ENCODE measurements at places on chromosomes 13 and 19.

GRCh38 chr13:30978981-30979956, 46.8 kb downstream of the TEX26 start:
- DNase-seq = no peak
- H3K27me3 ChIP-seq = no peaks in the 10 kb centered on the region
- H3K4me3 ChIP-seq = no peak overlapping the region
- peaks cover 9% of the 10 kb centered on the region for H3K4me1 ChIP-seq
- H3K27ac ChIP-seq = peak overlapping the region; percentile 73

DNA sequence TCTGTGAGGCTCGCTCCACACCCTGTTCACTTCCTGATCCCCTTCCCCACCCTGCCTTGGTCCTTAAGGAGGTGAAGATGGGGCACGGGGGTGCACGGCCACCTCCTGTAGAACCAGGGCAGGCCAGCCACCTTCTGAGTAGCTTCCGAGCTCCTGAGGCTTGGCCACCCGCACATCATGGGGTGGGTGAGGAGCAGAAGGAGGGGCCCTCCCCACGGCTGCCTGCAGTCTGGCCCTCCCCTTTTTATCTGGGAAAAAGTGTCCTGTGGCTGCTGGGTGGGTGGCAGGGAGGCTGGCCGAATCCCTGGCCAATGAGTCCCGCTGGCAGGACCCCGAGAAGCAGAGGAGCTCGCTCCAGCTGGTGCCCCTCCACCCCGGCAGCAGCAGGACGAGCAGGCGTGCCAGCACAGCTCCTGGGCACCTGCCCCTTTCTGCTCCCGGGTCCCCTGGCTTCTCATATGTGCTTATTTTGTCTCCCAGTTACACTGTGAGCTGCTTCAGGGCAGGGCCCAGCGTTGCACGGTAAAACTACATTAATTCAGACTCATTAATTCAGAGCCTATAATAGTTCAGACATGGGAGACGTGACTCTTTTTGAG, 135.0 kb downstream of the KDM4B start:
- no peak overlapping the region for H3K27ac ChIP-seq
- no peak for DNase-seq
- H3K36me3 ChIP-seq = peaks cover 86% of the 10 kb centered on the region
- H3K27me3 ChIP-seq = no peaks in the 10 kb centered on the region

DNA sequence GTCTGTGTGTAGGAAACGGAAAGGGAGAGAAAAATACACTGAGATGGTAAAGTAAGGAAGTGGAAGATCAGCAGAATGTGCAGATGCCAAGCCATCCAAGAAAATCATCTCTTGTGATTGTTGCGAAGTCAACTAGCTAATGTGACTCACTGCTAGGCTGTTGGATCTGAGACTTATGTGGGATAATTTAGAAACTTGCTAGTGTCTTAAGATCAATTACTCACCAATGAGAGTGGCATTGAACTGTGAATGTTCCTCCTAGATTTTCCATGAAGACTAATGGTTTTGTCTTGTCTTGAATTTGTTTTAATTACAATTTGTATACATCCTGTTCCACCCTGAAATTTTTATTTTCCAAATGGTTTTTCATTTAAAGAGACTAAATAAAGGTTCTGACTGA, 771.6 kb downstream of the EFNB2 start:
- H3K27me3 ChIP-seq = no peaks in the 10 kb centered on the region
- no peak overlapping the region for H3K4me3 ChIP-seq
- peak; percentile 47 for DNase-seq
- H3K36me3 ChIP-seq = no peaks in the 10 kb centered on the region
- no peak overlapping the region for H3K27ac ChIP-seq

DNA sequence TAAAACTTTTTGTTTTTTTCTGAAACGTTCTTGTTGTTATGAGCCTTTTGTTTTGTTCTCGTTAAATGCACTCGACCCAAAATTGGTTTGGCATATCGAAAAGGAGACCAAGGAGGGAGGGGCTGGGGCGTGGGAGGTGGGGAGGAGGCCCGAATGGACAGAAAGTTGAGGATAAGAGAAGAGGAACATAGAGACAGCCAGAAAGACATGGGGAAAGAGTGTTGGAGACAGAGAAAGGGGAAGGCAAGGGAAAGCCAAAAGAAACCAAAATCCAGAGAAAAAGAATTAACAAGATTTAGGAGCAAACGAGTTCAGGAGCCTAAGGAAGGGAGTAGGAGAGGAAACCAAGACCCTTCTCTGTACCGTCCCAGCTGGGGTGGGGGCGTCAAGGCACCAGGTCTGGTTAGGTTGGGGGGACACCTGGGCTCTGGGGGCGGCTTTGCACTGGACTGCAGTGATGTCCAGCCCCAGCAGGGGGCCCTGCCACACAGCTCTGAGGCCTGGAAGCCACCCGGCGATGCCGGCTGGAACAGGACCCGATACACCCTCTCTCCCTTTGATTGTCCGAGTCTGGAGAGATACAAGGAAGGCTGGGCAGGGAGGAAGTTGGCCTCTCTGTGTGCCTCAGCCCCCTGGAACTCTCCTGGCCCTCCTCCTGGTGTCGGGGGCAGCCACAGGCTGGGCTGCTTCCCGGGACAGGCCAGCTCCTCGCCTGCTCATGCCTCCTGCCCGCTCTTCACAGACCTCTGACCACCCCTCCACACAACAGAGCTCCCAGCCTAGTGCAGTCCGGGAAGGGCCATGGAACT, 11.6 kb upstream of the ASF1B start:
- no peak overlapping the region for H3K4me3 ChIP-seq
- no peaks in the 10 kb centered on the region for H3K27me3 ChIP-seq
- H3K36me3 ChIP-seq = peaks cover 5% of the 10 kb centered on the region
- DNase-seq = peak; percentile 63
- peaks cover 9% of the 10 kb centered on the region for H3K4me1 ChIP-seq

DNA sequence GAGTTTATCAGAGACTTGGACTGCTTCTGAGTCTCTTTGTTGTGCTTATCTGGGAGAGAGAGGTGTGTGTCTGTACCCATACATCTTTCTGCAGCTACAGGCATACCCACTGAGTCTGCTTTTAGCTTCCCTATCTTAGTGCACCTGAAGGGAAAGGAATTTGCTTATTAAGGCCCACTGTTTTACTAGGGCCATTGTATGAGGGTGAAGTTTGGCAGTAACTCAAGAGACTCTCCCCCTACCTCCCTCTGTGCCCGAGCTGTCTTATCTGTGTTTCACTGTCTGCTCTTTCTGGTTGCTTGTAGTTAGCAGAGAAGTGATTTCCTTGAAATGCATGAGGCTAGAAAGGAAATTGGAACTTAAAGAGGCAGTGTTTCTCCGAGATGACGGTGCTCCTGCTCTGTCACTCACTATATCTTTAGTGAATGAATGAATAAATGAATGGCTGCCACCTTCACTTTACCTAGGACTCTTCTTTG, 678 bp upstream of the CD33 start:
- H3K27me3 ChIP-seq = peaks cover 10% of the 10 kb centered on the region
- no peak overlapping the region for H3K4me3 ChIP-seq
- DNase-seq = no peak
- H3K27ac ChIP-seq = no peak overlapping the region
- no peaks in the 10 kb centered on the region for H3K36me3 ChIP-seq

DNA sequence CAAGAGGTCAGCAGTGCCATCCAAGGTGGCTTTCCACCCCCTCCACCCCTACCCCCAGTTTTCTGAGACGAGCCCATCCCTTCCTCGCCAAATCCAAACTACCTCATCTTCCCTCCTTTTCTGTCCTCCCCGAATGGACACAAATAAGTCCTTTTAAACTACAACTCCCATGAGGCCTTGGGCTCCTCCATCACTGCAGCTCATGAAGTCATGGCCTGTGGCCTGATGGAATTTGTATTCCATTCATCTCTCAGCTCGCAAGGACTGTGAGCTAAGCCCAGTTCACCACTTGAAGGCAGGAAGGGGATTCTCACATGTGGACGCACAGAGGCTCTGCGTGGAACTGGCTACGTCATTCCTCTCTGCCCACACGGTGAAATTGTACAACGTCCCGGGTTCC, 12.5 kb downstream of the PTPRH start:
- H3K36me3 ChIP-seq = peaks cover 37% of the 10 kb centered on the region
- DNase-seq = no peak
- no peak overlapping the region for H3K4me3 ChIP-seq
- H3K27ac ChIP-seq = no peak overlapping the region

DNA sequence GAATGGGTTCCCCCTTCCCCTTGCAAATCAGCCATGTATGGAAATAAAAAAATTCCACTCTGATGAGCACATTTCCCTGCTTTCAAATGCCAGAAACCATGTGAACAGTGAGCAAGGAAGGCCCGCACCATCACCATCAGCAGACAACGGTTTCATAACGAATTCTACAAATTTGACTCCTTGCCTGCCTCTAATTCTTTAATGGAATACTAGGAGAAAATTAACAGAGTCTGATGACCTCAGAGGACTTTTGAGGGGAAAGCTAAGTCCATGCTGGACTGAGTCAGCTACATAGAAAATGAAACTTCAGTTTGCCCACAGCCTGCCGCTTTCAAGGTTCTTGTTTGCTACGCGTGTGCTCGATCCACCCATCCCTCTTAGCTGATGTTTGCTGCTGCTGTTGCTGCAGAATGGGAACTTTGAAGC, 46.7 kb upstream of the KL start:
- no peaks in the 10 kb centered on the region for H3K27me3 ChIP-seq
- DNase-seq = peak; percentile 80
- H3K27ac ChIP-seq = peak overlapping the region; percentile 81
- no peak overlapping the region for H3K4me3 ChIP-seq
- no peaks in the 10 kb centered on the region for H3K4me1 ChIP-seq

GRCh38 chr19:19652482-19653295, 9.2 kb upstream of the GMIP start:
- no peak overlapping the region for H3K4me3 ChIP-seq
- H3K27ac ChIP-seq = no peak overlapping the region
- no peaks in the 10 kb centered on the region for H3K27me3 ChIP-seq
- DNase-seq = no peak

- peaks cover 46% of the 10 kb centered on the region for H3K36me3 ChIP-seq
- DNase-seq = no peak
- H3K27ac ChIP-seq = no peak overlapping the region
- no peaks in the 10 kb centered on the region for H3K27me3 ChIP-seq
Measured at GRCh38 chr19:21848706-21849105, 12.7 kb upstream of the ZNF43 start.

GRCh38 chr19:51821921-51822320, 27.0 kb downstream of the FPR3 start:
- peaks cover 2% of the 10 kb centered on the region for H3K27me3 ChIP-seq
- H3K4me3 ChIP-seq = no peak overlapping the region
- H3K4me1 ChIP-seq = no peaks in the 10 kb centered on the region
- DNase-seq = no peak
- H3K36me3 ChIP-seq = no peaks in the 10 kb centered on the region

DNA sequence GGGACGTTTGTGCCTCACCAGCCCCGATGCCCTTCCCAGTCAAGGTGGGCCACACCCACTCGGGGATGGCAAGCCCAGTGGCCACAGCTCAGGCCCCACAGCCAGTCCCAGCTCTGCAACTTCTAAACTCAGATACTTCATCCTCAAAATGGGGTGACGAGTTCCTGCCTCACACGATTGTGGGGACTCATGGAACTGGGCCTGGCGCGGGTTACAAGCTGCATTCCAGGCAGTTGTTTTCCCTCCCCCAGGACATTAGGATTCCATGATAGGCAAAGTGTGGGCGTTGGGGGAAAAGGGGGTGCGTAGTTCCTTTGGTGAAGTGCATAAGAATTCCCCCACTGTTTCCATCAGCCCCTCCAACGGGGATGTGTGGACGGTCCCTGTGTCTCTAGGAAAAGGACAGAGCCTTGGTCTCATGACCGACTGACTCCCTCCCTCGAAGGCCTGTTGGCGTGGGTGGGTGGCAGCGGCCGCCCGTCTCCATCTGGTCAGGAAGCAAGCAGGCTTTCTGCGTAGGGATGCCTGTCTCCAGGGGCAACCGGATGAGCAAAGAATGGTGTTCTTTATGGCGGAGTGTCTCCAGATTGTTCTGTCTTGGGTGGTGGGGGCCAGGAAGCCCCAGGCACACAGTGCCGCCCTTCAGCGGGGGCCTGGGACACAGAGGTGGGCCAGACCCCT, 21.1 kb upstream of the NPAS1 start:
- DNase-seq = no peak
- H3K27me3 ChIP-seq = no peaks in the 10 kb centered on the region
- peaks cover 7% of the 10 kb centered on the region for H3K4me1 ChIP-seq
- H3K36me3 ChIP-seq = peaks cover 87% of the 10 kb centered on the region

DNA sequence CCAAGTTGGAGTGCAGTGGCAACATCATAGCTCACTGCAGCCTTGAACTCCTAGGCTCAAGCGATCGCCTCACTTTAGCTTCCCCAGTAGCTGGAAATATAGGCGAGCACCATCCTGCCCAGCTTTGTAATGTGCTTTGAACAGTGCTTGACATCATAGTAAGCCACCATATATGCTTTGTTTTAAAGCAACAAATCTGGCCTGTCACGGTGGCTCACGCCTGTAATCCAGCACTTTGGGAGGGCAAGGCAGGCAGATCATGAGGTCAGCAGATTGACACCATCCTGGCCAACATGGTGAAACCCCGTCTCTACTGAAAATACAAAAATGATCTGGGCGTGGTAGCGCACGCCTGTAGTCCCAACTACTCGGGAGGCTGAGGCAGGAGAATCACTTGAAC, 1.8 kb upstream of the SLC7A1 start:
- DNase-seq = no peak
- H3K4me3 ChIP-seq = no peak overlapping the region
- peaks cover 8% of the 10 kb centered on the region for H3K4me1 ChIP-seq
- H3K36me3 ChIP-seq = no peaks in the 10 kb centered on the region
- H3K27me3 ChIP-seq = no peaks in the 10 kb centered on the region

GRCh38 chr13:113048766-113049165, 56.8 kb upstream of the F7 start:
- H3K27me3 ChIP-seq = peaks cover 57% of the 10 kb centered on the region
- no peaks in the 10 kb centered on the region for H3K4me1 ChIP-seq
- H3K4me3 ChIP-seq = no peak overlapping the region
- no peak for DNase-seq

DNA sequence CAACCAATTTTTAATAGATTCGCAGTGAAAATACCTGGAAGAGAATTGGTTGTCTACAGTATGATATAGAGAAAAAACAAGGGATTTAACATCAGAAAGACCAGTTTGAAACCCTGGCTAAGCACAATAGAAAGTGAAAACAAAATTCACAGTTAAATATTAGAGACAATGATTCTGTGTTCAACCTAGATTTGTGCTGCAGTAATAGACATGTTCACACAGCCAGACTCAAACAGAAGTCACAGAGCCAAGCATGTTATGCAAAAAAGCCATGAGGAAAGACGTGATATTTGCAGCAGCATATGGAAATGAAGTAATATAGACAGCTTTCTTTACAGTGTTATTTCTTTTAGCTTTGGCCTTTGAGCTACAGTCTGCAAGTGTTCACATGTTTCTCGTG, 48.1 kb downstream of the SCEL start:
- no peaks in the 10 kb centered on the region for H3K36me3 ChIP-seq
- H3K27ac ChIP-seq = no peak overlapping the region
- no peak overlapping the region for H3K4me3 ChIP-seq
- H3K27me3 ChIP-seq = no peaks in the 10 kb centered on the region
- H3K4me1 ChIP-seq = no peaks in the 10 kb centered on the region
- no peak for DNase-seq

- no peak overlapping the region for H3K4me3 ChIP-seq
- H3K27me3 ChIP-seq = no peaks in the 10 kb centered on the region
- peaks cover 12% of the 10 kb centered on the region for H3K4me1 ChIP-seq
Measured at GRCh38 chr19:5837761-5838352, 1.6 kb downstream of the FUT6 start.
